ENCODE measurements at places on chromosomes 6 and 20.

GRCh38 chr6:15400572-15401004 is 154.7 kb downstream of the JARID2 start:
- no peak for DNase-seq

GRCh38 chr6:135506270-135506997 is 8.9 kb upstream of the AHI1 start:
- no peak for DNase-seq

- DNase-seq, result no peak
Observed at GRCh38 chr6:154933181-154933827, 61.8 kb upstream of the TIAM2 start.

DNA sequence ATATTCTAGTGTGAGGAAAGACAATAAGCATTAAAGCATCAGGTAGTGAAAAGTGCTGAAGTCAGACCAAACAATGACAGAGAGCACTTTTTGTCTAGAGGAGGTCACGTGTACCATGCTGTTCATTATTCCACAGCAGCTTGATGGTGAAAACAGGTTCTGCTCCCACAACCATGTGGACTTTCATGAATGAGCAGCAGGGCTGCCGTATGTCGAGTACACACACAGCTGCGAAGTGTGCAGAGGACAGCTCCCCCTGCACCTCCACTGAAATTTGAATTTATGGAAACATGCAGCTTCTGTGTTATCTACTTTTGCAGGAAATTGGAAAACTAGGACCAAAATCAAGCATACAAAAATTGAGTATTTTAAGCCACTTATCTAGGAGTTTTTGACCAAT is 85.3 kb downstream of the MAP7 start:
- DNase-seq, result no peak

DNA sequence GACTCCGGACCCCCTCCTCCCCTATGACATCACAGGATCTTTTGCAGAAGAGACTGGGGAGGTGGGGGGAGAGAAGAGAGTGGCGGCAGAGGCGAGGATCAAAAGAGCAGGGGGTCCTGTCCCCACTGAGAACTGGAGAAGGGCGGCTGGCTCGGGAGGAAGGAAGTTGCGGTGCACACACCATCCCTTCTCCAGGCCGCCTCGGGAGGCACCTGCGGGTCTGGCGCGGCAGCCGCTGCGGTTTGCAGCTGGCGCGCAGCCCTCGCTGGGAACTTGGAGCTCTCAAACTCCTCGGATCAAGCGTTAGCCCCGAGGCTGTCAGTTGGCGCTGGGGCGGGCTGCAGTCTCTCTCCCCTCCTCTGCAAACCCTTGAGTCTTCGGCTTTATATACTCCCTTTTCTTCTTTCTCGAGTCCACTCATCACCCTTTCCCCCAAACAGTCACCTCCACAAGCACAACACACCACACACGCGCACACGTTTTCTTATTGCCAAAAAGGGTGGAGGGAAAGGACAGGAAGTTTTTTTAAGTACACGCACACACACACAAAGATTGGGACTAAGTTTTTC is 180.7 kb downstream of the TBXT start:
- DNase-seq, result no peak

DNA sequence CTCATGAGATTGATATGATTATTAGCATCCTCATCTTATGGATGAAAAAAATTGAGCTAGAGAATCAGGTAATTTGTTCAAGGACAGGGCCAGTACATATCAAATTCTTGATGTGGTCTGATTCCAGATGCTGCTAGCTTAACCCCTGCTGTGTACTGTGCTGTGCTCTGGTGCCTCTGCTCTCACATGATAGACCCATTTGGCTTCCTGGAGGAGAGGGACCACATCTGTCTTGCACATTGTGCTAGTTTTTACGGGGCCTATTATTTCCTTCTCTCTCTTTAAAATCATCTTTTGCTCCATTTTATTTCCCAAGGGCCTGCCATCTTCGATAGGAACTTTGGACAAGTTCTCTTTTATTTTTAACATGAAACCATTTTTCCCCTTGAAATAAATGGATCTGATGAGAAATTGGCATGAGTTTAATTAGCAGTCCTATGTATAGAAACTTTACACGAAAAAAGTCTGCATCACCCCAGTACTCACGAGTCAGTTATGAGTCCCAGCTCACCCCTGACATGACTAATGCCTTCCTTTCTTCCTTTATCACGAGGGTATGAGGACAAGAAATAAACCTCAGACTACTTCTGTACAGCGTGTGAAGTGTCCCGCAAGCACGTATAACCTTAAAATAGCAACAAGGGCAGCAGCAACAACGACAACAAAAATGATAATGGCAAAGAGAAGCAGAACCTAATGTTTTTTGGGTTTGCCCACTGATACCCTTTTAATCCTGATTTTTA is 26.5 kb downstream of the CD109 start:
- no peak for DNase-seq

All from stimulated activated CD8-positive, alpha-beta memory T cell treated with anti-CD3 and anti-CD28 coated beads, Interleukin-7, amount 100 ng/mL, for 48 hours (primary cell).